A549 treated with Mapracorat at 1 μM for 4 hours (cell line): ENCODE measurements at places on chromosomes 4 and X. TPM values are rescaled to one million over a fixed set of nuclear protein-coding genes. Genes with fewer than 3 reads are reported as not detected.

Gene EDA
- 0.38 to 0.75 TPM (median 0.43 TPM) in 5 replicates for total RNA-seq

Gene PAGE2B
- total RNA-seq: not detected in 5 replicates

Gene CDKL2
- total RNA-seq: 0.82 to 1.0 TPM (median 0.91 TPM) in 5 replicates

Gene SLC7A11
- 18.4 to 21.7 TPM (median 20.5 TPM) in 5 replicates for total RNA-seq

Gene ELF4
- total RNA-seq: 25.7 to 28.7 TPM (median 28.7 TPM) in 5 replicates

Gene BLOC1S4
- total RNA-seq: 13.5 to 18.5 TPM (median 17.4 TPM) in 5 replicates

Gene MAGEA10
- total RNA-seq: not detected in 5 replicates

Gene CLTRN
- 0.73 to 1.2 TPM (median 0.93 TPM) in 5 replicates for total RNA-seq

Gene ENPP6
- total RNA-seq: not detected in 5 replicates

Gene GPM6B
- 0.09 to 0.28 TPM (median 0.24 TPM) in 5 replicates for total RNA-seq

Gene PLP1
- total RNA-seq: not detected in 5 replicates
